Activated CD4-positive, CD25-positive, alpha-beta regulatory T cell (primary cell): ENCODE measurements at places on chromosomes 1 and 21.

DNA sequence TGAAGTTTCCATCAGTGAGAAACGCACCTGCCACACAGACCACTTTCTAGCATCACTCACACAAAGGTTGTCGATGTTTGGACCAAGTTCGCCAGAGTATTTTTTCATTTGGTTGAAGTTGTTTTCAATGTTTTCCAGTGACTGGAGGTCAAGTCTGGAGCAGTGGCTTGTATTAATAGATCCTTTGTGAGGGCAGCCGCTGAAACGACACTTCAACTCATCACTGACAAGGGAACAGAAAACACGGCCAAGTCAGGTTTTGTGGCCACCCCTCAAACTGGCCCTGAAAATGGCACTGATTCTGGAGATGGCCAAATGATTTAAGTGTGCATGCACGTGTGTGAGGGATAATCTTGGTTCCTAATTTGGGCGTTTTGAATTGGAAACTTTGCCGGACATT is 675.6 kb downstream of the SMYD3 start:
- DNase-seq = no peak

- peak; percentile 11 for DNase-seq
Observed at GRCh38 chr1:15833069-15833679, 14.3 kb upstream of the SPEN start.

DNA sequence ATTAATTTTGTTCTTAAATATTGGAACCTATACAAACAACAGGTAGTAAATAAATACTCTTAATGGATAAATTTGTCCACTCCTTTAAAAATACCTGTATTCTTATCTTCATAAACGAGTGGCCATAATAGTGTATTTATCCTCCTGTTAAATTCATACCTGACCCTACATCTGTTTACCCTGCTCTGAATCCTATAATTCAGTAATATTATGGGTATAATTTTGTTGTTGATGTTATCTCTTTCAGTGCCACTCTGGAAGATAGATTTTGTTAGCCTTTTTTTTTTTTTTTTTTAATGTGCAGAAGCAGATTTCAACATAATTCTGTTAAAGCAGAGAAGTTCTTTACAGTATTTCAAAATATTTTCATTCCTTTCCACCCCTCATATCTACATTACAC is 1337.9 kb downstream of the PLA2G4A start:
- no peak for DNase-seq

DNA sequence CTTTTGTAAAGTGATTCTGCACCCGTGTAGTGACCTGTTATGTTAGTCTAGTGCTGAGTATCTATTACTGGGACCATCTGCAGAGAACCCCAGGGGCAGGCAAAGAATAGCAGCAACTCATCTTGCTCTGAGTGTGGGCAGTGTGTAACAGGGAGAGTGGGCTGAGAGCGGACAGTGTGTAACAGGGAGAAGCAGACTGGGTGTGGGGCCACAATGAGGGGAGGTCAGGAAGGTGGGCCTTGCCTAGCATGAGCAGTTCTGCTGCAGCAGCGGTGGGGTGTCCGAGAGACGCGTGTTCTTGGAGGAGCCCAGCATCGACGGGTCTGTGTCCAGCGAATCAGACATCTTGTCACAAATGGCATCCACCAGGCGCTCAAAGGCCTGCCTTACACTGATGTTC is 41.2 kb upstream of the NRDC start:
- no peak for DNase-seq

DNA sequence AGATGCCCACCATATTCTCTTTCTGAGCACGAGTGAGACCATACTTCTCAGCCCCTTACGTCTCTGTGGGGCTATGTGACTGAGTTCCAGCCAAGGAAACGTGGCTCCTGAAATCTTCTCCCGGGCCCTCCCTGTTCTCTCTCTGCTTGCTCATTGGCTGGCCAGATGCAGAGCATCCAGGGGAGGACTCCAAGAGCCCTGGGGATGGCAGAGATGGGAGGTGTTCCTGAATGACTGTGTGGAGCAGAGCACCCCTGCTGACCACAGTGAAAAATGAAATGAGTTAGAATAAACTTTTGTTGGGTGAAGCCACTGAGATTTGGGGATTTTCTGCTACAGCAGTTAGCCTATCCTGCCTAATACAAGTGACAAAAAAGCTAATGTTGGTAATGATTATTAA is 23.8 kb downstream of the KIAA0040 start:
- DNase-seq = no peak

DNA sequence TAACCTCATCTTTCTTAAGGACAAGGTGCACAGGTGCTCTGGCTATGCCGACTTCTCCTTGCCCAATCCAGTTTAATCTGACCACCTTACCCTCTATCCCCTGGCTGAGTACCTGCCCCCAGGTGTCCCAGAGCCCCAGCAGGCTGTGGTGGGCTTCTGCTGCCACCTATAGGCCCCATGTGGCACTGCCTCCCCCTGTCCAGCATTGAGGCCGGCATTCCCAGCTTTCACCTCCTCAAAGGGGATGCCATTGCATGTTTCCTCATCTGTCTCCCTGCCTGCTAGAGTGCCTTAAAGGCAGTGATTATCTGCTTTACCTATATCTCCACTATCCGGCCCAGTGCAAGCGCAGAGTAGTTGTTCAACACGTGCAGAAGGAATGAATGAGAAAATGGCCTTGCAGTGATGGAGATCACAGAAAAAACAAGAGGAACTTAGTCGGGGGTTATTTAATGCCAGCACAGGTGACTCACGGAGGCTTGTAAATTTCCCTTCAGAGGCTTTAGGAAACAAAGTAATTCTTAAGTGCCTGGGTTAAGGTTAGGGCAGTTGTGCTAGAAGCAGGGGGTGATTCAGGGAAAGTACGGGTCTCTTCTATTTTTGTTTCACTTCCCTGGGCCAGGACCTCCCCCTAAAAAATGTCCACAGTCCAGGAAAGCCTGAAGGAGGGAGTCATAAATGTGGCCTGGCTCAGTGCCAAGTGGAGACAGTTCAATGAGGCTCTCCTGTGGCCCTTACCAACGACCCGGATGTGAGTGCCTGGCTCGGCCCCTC is 131.8 kb upstream of the NGF start:
- DNase-seq = no peak

- no peak for DNase-seq
Observed at GRCh38 chr1:153525088-153525728, 10.6 kb downstream of the S100A6 start.
